ENCODE measurements at places on chromosomes 4 and X.
A peak's percentile ranks its signal among the peaks of the same experiment; 100 is the strongest.

GRCh38 chrX:132677233-132677716 lies 188.4 kb upstream of the MBNL3 start:
- no peak for DNase-seq

DNA sequence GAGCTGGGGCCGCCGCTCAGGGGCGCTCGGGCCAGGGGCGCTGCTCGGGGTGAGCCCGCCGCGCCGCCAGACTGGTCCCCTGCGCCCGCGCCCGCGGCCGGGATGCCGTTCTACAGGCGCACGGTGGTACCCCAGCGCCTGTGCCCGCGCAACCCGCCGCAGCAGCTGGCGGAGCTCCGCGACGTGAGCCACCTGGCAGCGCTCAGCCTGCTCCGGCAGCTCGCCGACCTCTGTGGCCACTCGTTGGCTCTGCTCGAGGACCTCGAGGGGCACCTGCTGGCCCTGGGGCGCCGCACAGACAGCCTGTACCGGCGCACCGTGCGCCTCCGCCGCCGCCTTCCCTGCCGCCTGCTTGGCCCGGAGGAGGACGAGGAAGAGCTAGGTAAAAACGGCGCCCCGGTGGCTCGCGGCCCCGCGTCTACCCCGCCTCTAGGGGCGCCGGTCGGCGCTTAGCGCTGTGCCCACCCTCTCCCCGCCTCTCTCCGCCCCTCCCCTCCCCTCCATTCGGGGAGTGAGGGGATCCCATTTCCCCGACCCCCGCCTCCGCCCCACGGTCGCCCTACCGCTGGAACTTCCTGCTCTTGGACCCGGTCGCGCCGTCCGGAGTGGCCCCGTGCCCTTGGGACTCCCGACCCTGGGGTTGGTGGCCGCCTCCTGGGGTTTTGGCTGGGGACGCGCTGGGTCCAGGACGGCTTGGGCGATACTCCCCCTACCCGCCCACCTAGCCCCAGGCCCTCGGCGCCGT lies 513 bp downstream of the NHSL2 start:
- DNase-seq, result peak; percentile 83

DNA sequence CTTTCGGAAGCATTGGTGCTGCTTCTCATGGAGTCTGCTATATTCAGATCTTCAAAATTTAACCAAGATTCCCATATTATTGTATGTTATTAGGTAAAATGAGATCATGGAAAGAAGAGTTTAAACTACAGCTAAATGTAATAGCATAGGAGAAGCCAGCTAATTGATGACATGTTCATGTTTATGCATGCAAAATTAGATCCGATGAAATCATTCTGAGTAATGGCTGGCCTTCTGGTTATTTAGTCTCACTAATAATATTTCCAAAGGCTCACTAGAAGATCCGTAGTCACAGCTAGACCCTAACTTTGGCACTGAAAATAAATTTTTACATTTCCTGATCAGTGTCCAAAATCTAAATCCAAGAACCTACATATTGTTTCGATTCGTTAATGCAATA lies 19.8 kb upstream of the PHKA2 start:
- no peak for DNase-seq

GRCh38 chrX:18701621-18702361 lies 5.7 kb upstream of the PPEF1 start:
- no peak for DNase-seq

DNA sequence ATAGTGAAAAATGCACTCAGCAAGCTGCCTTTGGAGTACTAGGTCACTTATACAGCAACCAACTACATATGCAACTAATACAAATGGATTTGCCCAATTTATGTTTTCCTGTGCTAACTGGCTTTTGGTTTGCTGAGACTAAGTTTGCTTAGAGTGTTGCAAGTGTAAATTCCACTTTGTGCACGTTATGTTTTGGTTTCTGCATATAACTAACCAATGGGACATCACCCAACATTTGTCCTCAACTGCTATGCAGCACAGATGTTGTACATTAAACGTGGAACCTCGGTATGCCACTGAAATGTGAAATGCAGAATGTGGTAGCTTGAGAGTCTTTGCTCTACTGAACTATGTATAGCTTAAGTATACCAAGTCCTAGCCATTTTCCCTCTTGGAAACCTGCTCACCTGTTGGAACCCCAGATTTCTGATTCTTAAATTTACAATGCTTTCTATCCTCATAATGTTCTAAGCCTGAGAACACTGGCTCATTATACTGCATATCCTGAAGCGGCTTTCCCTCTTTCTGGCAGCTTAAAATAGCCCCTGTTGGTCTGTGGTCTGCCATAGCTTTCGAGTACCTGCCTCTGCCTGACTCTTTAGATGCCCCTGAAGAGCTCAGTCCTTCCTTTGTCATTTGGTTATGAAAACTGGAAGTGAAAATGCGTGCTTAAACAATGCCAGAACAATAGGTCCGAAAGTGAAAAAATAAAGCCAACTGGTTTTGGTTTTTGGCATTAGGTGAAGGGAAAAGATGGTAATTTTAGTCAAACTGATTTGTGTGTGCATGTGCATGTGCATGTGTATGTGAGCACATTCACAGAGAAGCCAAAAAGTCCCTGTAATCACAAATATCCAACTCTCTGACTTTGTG lies 158.0 kb downstream of the SH2D1A start:
- no peak for DNase-seq

Measured in HAP-1 (cell line).